ENCODE measurements at places on chromosomes 6 and 20. TPM values are rescaled to one million over a fixed set of nuclear protein-coding genes. Genes with fewer than 3 reads are reported as not detected.

NMBR gene
- total RNA-seq = not detected

GRCh38 chr20:9969626-9970025 is 65.2 kb upstream of the ANKEF1 start:
- DNase-seq = no peak

SAMD10 gene
- total RNA-seq = 13.0 TPM

DNA sequence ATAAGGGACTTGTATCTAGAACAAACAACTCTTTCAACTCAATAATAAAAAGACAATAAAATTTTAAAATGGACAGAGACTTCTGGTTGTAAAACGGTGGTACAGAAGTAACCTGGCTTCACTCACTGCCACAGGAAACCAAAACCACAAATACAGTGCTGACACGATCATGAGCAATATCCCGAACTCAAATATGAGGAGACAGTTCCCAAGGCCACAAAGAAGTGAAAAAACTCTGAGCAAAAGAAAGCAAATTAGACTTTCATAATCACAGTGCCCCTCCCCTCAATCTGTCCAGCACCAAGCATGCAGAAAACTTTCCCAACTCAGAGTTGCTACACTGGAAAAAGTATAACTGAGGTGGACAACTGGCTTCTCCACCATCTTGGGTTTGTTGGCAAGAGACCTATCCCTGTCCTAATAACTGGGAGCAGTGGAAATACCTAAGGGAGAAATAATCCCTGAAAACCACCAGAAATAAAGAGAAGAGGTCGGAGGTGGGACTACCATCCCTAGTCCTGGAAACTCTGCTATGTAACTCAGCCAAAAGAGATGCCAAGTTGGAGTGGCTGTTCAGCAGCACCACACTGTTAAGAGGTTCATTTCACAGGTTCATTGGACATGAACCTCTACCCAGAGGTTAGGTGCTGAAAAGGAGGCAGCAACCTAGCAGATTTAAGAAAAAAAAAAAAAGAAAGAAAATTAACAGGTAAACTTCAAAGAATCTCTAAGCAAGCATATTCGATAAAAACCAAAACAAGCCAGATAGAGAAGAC is 55.5 kb downstream of the REV3L start:
- no peak for DNase-seq

DNA sequence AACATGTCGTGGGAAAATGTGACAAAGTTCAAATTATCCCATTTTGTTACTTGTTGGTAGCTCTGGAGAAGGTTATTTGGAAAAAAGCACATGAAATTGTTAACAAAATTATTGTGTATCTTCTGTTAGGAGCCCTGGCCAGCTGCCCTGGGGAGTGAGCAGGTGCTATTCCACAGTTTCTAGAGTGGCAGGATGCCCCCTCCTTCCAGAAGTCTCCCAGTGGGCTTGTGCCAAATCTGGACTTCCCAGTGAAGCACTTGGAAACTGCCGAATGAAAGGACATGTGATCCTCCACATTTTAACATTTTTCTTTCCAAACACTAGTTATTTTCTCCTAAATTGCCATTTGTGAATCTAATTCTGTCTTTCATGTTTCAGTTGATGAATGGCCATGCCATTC is 66.9 kb upstream of the CLDN20 start:
- DNase-seq = no peak

GRCh38 chr20:36113566-36114250 is 40.8 kb upstream of the EPB41L1 start:
- peak; percentile 82 for DNase-seq
